ENCODE measurements at places on chromosomes 7 and 10.

DNA sequence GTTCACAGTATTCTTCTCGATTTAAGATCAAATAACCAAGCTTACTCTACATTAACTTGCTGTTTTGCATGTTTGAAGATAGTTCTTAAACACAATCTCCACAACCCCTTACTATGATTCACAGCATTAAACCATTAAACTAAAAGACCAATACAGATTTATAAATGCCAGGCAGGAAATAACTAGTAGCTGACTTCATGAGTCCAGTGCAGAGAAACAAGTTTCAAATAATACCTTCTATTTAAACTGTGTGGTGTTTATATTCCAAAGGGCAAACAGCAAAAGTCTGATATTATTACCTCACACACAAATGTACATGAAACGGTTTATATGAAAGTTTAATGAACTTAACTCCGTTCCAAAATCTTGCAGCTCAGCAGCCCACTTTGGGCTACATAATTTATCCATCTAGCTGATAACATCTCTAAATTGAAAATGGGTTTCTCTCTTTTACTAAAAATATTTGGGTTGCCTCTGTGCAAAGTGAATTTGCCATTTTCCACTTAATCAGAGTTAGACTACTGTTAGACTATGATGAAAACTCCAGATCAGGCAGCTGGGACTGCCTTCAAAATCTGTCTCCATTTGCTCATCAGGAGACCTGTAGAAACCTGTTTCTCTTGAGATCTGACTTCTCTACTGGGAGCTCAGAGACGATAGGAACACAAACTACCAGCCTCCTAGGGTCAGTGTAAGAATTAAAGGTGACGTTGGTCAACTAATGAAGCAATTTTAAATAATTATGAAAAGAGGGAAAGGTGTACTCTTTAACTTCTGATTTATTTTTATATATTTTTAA lies 287.3 kb downstream of the FZD1 start:
- DNase-seq = no peak

DNA sequence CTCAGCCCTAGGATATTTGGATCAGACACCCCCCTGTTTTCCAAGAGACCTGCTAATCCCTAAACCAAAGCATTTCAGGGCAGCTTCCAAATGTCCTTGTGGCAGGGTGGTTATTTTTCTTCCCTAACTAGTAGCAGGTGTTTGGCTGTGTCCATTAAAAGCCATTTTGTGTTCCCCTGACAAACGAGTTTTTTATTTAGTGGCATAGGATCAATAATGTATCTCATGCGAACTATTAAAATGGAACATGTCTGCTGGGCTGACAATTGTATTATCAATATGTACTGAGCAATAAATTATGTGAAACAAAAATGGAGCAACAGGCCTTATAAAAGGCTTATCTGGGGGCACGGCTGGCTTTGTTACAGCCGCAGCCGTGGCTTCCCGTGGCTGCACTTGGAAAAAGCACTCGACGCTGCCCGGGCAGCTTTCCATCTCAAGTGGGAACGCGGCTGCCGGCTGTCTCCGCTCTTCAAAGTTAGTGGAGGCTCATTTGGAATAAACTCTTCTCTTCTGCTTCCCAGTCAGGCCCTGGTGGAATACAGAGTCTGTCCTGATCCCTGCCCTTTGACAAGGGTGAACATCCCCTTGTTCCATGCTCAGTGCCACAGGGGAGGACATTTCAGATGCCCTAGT lies 554.3 kb downstream of the TYW1 start:
- no peak for DNase-seq

DNA sequence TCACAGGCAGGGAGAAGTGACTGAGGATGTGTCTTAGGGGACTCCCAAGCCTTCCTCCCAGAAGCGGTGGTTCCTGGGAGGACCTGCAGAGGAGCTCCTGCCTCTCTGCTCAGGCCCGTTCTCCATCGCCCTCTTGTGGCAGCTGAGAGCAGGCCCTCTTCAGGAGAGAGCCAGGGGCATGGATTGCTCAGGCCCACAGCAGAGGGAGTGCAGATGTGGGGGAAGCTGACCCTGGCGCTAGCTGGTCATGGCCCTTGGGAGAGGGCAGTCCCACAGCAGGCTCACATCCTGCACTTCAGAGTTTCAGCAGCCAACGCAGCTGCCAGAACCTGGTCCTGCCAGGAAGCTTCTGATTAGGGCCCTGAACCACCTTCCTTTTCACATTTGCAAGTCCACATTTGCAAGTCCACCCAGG lies 94.8 kb upstream of the TARP start:
- peak; percentile 70 for DNase-seq

GRCh38 chr10:4698075-4698474 lies 127.9 kb upstream of the AKR1E2 start:
- no peak for DNase-seq

DNA sequence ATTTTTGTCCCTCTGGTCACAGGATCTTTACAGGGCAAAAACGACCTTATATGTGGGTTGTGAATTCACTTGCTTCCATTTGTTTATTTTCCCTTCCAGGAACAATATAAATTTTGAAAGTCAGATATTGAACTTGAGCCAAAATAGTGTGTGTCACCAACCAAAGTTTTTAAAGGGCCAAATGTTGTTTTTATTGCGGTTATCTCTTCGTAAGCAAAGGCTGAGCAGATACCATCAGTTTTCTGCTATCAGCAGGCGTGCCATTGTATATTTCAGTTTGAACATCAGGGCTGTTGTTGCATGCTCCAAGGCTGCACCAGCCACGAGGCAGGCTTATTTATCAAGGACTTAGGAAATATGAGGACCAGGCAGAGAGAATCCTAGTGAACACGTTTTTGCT lies 160.3 kb downstream of the PAXIP1 start:
- DNase-seq = no peak

- DNase-seq = no peak
These were observed 5.1 kb downstream of the DEPP1 start for GRCh38 chr10:44973323-44974081.

GRCh38 chr10:12509794-12510100 lies 160.4 kb downstream of the CAMK1D start:
- DNase-seq = no peak

DNA sequence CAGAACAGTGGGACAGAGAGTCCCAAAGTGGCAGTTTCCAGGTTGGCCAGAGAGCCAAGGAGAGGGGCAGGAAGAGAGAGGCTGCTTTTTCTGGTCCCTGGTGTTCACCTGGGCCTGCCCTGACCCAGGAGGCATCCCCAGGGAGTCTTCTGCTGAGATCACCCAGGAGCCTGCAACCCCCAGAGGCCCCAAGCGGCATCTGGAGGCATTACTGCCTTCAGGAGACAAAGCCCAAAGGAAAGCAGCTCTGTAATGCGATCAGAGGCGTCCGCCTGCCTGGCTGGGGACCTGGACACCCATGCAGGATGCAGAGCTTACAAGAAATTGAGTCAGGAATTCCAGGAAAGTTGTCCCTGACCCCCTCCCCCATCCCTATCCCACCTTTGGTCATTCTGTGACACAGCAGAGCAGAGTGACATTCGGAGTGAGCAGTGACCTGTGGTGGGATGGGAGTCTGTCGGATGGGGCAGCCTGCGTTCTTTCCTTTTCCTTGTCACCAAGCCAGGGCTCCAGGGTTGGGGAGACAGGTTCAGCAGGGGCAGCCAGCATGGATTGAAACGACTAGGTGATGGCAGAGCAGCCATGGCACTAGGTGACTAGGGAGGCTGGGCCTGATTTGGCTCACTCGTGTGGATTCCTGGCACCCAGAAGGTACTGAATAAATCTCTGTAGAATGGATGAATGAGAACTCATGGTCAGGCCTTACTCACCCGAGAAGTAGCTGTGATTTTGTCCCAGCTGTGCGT lies 10.4 kb downstream of the UNC5B start:
- no peak for DNase-seq

- DNase-seq = no peak
These were observed 303.6 kb upstream of the AKR1E2 start for GRCh38 chr10:4522296-4523000.

- no peak for DNase-seq
These were observed 26.1 kb upstream of the DNAJB6 start for GRCh38 chr7:157310676-157311185.

DNA sequence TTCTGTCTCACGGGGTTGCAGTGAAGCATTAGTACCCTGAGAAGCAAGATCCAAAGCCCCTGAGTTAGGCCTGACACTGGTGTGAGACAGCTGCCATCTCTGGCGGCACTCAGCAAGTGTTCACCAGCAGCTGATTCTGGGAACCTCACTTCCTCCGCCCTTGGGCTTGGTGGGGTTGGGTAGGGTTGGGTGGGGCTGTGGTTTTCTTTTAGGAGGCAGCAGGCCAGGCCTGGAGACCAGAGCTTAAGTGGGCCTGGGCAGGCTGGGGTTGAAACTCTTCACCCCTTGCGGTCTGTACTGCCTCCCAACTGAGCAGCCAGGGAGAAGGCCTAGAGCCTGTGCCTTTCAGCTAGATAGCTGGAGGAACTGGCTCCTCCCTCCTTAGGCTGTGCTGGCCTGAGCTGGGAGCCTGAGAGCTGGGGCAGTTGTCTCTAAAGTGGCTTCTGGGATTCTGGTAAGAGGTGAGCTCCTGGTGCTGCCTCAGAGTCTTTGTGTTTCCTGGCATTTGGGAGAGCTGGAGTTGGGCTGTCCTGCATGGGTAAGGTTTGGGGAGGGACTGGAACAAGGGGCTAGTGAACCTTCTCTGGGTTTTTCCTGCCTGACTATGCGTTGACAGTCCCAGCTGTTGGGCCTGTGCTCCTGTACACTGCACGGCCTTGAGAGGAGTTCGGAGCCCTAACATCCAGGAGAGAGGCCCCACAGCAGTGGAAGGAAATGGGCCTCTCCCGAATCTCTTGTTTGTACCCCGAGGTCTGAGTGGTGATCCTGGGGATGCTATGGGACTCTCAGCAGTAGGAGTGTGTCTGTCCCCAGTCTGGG lies 5.1 kb downstream of the TSPAN14 start:
- peak; percentile 57 for DNase-seq

DNA sequence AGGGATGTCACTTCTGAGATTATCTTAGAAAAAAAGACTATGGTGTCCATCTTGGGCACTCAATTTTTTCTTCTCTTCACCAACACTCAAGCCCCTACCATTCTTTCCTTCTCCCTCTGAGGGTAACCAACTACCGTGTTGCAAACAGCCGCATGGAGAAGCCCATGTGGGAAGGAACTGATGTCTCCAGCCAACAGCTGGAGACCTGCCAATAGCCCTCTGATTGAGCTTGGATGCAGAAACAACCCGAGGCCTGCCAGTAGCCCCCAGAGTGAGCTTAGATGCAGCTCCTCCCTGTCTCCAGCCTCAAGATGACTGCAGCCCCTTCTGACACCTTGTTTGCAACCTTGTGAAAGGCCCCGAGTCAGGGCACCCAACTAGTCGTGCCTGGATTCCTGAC lies 36.4 kb upstream of the CHCHD3 start:
- DNase-seq = no peak

DNA sequence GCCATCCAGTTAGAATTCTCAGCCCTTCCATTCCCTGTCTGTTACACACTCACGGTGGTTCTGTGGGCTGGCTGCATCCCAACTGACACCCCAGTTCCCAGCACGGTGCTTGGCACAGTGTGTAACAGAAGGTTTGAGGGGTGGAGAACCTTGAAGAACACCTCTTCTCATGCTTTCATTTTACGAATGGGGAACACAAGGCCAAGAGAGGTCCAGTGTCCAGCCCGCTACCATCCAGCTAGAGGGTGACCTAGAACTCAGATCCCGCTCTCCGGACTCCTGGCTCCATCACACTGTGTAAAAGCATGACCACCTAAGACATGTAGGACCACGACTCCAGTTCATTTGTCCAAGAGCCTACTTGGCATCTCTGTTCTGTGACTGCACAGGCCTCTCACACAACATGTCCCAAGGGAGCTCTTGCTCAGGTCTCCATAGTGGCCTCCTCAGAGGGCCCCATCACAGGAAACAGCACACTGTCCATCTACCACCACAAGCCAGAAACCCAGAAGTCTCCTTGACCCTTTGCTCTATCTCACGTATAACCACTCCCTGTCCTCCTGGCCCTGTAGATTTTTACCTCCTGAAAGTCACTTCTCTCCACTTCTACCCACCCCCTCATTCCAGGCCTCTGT lies 2.8 kb upstream of the CDH23 start:
- DNase-seq = no peak

DNA sequence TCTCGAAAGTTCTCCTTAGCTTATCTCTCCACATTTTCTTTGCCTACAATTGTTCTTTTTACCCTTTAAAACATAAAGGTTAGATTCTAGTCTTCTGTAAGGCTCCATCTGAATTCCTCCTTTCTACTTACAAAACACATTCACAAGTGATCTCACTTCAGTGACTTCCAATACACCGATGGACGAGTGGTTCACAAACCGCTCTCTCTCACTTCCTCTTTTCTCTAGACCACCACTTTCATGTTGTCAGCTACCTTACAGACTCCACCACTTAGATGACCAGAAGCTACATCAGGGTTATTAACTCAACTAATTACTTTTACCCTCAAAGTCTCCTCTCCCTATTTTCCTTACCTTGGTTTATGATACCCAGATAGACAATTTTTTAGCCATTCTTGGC lies 11.8 kb downstream of the MET start:
- DNase-seq = no peak

DNA sequence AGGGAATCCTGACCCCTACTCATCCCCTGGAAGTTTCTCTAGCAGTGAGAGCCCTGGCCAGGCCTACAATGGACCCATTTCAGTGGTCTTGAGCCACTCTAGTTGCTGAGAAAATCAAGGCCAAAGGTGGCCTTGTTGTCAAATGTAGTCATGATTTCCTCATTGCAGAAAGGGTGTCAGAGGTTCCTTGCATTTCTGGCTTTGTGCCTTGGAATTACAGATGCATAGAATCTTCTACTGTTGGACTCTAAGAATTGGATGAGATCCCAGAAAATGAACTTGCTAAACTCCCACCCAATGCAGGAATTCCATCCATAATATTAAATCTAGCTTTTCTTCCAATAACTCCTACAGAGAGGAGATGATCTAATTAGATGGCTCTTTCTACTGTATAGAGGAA lies 12.2 kb downstream of the CPA2 start:
- no peak for DNase-seq

- DNase-seq = peak; percentile 23
These were observed at the start of gene DNAH11 for GRCh38 chr7:21542891-21543527. DNAH11 (plus strand) TSS chr7:21543039; CDS start chr7:21543246, 207 bp downstream.

- no peak for DNase-seq
These were observed 155.0 kb downstream of the RNF133 start for GRCh38 chr7:122543891-122544290.

GRCh38 chr7:159068488-159068811 lies 76.2 kb downstream of the VIPR2 start:
- no peak for DNase-seq

Data from stimulated activated CD4-positive, alpha-beta T cell treated with anti-CD3 and anti-CD28 coated beads, Interleukin-12 subunit alpha, Interleukin-12 subunit beta, amount 100 ng/mL, for 48 hours (primary cell).